ENCODE measurements at places on chromosomes 3 and 15. TPM values are rescaled to one million over a fixed set of nuclear protein-coding genes. Genes with fewer than 3 reads are reported as not detected.
A peak's percentile ranks its signal among the peaks of the same experiment; 100 is the strongest.

Gene PRR23C
- not detected for total RNA-seq

Gene AMT
- 0.32 TPM for total RNA-seq

Gene DPPA4
- not detected for total RNA-seq

Gene LARP6
- 28.2 TPM for total RNA-seq

Gene RBPMS2
- 0.91 TPM for total RNA-seq

Gene FBXL22
- not detected for total RNA-seq

Gene SEMA7A
- total RNA-seq: 21.4 TPM

Gene DUOXA2
- 0.05 TPM for total RNA-seq

Gene CCR4
- total RNA-seq: not detected

Gene TWF2
- total RNA-seq: 38.5 TPM

- no peak for DNase-seq
These were observed 16.1 kb downstream of the BDH1 start for GRCh38 chr3:197539651-197540051.

DNA sequence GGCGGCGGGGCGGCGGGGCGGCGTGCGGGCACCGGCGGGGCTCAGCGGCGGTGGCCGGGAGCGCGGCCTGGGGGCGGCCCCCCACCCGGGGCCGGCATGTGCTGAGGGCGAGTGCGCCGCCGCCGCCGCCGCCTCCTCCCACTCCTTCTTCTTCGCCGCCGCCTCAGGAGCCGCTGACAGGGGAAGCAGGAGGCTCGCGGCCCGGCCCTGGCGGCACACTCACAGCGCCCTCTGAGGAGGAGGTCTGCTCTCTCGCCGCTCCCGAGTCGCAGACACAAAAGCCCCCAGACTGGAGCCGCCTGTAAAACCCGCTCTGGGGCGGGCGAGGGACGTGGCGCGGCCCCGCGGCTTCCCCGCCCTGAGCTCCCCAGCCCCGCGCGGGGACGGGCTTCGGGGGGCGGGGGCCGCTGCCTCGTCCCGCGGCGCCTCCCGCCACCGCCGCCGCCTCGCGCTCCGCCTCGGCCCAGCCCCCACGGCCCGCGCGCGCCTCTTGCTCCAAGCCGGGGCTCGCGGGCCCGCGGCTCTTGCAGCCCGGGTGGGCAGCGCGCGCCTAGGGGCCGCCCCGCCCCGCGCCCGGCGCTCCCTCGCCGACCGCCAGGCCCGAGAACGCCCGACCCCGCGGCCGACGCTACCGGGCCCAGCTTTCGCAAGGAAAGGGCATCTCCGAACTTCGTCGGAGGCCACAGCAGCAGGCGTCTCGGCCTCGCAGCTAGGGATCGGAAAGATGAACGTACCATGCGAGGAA, at the start of gene PYGO1:
Gene PYGO1 (minus strand): TSS at position 276 of the 745 bp plus-strand sequence. CDS start 462 bp downstream, outside the sequence.
- DNase-seq: peak; percentile 62

GRCh38 chr15:100687582-100688141, 85.3 kb downstream of the ASB7 start:
- peak; percentile 92 for DNase-seq

DNA sequence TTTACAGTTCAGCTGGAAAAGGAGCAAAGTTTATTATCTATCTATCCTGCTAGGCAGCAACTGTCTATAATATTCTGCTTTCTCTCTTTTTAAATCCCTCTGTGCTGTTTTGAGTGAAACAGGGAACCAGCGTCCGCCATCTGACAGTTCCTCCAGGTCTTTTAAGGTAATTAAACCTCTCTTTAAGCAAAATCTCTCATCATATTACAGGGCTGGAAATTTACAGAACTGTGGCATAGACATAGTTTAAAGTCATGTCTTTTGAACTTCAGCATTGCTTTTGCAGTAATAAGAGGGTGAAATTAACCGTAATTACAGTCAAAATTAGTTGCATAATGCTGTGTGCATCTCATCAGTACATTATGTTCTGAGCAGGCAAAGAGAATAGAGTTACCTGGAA, 263.4 kb upstream of the KCNMB2 start:
- DNase-seq: no peak

DNA sequence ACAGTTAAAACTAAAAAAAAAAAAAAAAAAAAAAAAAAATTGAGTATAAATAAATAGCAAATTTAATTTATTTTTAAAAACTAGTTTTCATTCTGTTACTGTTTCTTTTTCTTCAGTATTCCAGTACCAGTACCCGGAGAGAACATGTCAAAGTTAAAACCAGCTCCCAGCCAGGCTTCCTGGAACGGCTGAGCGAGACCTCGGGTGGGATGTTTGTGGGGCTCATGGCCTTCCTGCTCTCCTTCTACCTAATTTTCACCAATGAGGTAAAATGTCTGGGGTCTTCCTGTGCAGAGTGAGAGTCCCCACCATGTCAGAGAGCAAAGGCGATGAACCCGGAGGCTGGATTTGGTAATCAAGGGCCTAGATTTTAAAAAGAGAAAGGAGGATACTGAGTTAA, 4.4 kb downstream of the TMEM43 start:
- DNase-seq: no peak

DNA sequence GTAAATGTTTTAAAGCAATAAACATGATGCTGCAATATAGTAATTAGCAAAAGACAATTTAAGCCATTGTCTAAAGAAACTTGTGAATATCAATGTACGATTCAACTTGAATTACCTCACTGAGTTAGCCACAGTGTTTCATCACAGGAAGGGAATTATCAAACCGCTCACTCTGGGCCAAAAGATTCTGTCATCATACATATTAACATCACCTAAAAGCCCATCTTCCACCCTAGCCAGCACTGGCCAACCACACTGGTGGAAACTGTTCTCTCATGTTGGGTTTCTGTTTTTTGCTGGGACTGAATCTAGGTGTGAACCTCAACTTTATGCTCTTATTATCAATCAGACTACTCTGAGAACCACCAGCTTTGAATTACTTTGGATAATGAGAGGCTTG, 497.7 kb upstream of the THBS1 start:
- peak; percentile 39 for DNase-seq

DNA sequence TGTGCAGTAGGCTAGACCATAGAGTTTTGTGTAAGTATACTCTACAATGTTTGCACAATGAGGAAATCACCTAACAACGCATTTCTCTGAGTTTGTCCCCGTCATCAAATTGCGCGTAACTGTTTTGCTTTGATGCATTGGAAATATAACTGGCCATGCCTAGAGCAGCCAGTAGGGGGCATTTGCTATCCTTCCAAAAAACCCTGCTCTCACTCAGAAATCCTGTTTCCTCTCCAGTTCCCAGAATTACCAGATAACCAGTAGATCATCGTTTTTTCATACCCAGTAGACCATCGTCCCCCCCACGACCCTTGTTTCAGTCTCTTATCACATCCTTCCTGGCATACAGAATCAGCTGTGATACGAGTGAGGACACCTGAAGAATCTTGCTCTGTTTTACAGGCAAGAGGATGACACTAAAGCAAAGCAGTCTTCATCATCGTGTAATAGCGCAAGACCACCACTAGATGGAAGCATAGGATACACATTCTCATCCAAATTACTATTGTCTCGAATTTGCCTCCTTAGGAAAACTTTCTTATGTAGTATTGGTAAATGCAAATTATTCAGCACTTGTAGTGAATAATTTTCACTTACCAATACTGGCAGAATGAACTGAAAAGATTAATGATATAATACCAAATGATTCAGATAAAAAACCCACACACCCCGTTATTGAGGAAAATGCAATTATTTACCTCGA, 4.4 kb upstream of the GABRR3 start:
- DNase-seq: peak; percentile 86

DNA sequence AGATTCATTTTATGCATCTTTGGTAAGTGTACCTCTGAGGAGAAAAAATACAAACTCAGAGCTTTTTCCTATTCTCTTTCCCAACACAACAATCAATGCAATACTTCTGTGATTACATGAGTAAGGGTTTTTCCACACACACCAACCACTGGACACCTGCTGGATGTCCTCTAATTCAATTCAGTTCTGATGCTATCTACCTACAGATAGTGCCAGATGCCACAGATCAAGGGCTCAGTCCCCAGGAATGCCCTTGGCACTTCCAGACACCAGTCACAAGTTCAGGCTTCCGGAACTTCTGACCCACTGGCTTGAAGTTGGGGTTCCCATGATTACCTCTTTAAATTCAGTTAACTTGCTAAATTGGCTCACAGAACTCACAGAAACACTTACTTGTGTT, 511.5 kb downstream of the AGBL1 start:
- no peak for DNase-seq

GRCh38 chr15:83248151-83249029, 36.1 kb downstream of the BNC1 start:
- peak; percentile 63 for DNase-seq

GRCh38 chr15:71136159-71136783, 21.0 kb downstream of the THSD4 start:
- peak; percentile 95 for DNase-seq
